Activated CD4-positive, alpha-beta T cell treated with anti-CD3 and anti-CD28 coated beads for 4 hours (primary cell): ENCODE measurements at places on chromosomes 5 and 9.

DNA sequence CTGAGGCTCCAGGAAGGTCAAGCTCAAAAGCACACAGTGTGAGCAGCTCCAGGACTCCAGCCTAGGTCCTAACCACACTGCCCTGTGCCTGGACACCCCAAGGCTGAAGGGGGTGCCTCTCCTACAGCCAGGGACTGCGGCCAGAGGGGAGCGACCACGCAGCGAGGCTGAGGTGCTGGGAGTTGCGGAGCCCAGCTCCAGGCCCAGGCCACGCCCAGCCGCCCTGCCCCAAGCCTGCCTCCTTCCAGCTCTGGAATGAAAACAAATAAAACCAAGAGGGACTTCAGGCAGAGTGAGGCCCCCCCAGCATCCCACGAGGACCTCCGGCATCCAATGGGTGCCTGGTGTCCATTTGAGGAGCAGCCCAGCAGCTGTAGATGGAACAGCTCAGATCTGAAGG is 15.2 kb downstream of the VAV2 start:
- DNase-seq: no peak

DNA sequence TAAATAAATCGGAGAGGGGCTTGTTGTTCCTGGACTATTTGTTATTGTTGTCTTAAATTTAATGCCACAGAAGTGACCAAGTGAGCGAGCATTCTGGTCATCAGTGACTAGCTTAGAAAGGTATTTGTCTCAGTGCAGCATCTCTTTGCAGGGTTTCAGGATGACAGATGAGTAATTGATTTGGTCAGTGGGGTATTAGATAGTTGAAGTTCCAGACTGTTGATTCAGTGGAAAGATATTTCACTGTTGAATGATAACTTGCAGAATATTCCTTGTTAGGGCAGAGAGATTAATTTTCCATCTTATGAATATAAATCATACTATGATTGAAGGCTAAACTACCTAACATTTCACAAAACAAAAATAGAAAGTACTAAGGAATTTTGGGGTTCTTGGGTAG is 122.4 kb downstream of the TRIO start:
- DNase-seq: no peak

DNA sequence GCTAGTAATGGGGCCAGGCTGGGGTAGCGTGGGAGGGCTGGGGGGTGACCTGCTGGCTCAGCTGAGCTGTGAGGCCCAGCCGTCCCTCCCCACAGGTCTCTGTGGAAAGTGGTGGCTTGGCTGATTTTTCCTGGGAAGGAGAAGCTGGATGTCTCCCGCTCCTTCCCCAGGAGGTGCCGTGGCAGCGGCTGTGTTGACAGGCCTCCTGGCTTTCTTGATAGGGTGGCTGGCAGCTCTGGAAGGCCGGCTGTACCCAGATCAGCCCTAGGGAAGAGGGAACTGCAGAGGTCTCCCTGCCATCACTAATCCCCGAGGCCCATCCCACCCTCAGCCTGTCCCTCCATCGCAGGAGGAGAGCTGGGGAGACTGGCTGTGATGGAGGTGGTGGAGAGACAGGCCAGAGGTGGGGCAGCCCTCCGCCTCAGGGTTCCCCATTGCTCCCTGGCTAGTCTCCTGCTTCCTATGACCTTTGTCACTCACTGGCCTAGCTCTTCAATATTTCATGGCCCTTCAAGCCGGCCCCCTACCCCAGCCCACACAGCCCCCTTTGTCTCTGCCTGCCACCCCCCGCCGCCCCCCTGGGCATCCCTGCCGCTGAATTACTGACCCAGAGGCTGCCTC is 6.8 kb downstream of the CXXC5 start:
- no peak for DNase-seq

DNA sequence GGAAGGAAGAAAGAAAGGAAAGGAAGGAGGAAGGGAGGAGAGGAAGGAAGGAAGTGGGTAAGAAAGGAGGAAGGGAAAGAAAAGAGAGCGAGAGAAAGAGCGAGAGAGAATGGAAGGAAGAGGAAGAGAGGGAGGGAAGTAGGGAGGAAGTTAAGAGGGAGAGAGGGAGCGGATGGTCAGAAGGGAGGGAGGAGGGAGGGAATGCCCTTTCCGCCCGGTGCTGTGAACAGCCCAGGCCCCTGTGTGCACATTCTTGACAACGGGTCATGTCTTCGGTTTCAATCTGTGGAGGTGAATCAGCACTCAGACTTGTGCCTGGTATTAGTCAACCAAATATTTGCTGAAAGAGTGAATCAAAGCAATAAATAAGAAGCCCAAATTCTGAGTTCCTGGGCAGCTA is 39.2 kb downstream of the PRUNE2 start:
- DNase-seq: no peak

DNA sequence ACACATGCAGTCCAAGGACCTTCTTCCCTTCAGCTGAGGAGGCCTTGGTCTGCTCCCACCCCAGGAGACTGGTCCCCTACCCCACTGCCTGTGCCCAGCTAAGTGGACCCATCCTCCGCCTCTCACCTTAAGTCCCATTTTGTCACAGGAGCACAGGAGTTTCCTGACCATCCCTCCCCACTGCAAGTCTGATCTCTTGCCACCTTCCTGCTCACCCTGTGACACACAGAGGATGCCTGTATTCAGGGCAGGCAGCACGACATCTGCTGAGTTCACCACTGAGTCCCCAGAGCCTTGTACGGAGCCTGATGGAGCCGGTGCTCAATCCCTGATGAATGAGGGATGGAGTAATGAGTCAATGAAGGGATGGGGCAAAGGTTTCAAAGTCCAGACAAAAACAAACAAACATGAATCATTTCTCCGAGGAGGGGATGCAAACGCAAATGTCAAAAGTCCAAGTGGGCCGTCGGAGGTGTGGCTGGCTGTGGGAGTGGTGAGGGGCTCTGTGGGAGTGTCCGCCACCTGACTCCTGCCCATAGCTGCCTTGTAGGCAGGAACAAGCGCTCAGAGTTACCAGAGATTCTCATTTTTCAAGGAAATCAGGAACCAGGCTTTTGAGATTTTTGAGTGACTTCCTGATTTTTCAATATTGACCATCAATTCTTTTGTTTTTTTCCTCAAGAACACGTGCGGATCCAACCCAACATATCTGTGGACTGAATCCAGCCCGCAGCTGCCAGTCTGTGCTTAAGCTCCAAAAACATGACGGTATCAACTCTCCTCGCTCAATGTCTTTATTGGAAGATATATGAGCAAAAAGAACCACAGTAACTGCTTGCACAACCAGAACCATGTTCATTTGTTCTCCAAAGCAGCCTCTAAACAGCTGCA is 4.4 kb downstream of the RAPGEF1 start:
- DNase-seq: no peak

DNA sequence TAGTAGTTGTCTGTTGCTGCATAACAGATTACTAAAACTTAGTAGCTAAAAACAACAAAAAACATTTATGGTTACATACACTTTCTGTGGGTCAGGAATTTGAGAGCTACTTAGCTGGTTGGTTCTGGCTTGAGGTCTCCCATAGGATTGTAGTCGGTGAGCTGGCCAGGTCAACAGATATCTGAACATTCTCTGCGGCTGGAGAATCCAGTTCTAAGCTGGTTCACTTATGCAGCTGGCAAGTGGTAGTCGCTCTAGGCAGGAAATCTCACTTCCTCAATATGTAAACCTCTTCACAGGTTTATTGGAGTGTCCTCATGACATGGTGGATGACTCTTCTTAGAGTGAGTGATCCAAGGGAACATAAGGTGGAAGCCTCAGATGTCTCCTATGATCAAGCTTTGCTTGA is 65.7 kb upstream of the TNFAIP8 start:
- DNase-seq: no peak

DNA sequence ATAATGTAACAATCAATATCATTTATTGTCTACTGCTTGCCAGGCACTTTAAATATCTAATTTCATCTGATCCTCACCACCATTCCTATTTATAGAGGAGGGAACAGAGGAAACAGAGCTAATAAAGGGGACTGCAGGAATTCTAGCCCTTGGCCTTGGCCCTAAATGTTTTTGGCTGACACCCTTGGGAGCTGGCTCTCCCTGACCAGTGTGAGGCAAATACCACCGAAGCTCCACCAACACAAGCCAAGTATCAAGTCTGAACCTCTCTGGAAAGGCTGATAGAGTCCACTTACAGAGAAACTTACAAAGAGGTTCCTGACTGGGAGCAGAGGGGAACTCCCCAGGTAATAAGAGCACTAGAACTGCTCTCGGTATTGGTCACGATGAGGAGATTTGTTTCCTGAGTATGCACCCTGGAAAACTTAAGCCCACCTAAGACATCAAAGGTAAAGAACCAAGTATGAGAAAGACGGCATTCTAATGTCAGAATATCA is 243.1 kb upstream of the PANK3 start:
- no peak for DNase-seq

DNA sequence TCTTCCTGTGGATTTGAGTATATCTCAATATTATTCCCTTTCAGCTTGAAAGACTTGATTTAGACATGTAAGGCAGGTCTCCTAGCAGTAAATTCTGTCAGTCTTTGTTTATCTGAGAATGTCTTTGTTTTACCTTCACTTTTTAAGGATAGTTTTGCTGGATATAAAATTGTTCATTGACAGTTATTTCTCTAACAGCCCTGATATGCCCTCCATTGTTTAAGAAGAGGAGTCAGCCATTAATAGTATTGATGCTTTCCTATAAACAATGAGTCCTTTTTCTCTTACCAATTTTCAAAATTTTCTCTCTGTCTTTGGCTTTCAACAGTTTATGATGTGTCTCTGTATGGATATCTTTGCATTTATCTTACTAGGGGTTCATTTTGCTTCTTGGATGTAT is 163.5 kb upstream of the ANKRD55 start:
- DNase-seq: no peak

DNA sequence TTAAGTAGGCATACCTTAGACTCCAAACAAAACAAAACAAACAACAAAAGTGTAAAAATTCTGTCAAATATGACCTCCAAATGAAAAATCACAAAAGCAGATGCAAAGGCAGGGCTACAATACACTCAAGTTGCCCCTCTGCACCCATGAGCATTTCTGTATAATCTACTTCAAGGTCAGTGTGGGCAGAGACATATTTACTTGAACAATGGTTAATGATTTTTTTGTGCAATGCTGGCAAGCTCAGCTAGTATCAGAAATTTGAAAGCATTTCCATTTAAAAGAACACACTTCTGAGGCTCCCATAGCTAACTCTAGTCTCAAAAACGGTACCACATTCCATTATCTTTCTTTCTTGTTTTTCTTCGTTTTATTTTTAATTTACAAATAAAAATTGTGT is 57.9 kb downstream of the PLCXD3 start:
- DNase-seq: no peak

DNA sequence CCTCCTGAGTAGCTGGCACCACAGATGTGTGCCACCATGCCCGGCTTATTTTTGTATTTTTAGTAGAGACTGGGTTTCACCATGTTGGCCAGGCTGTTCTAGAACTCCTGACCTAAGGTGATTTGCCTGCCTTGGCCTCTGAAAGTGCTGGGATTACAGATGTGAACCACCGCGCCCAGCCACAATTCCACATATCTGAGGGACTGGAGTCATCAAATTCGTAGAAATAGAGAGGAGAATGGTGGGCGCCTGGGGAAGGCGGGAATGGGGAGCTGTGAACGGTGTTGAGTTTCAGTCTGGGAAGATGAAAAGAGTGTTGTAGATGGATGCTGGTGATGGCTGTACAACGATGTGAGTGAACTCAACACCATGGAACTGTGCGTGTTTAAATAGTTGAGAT is 1.9 kb upstream of the ABO start:
- no peak for DNase-seq

DNA sequence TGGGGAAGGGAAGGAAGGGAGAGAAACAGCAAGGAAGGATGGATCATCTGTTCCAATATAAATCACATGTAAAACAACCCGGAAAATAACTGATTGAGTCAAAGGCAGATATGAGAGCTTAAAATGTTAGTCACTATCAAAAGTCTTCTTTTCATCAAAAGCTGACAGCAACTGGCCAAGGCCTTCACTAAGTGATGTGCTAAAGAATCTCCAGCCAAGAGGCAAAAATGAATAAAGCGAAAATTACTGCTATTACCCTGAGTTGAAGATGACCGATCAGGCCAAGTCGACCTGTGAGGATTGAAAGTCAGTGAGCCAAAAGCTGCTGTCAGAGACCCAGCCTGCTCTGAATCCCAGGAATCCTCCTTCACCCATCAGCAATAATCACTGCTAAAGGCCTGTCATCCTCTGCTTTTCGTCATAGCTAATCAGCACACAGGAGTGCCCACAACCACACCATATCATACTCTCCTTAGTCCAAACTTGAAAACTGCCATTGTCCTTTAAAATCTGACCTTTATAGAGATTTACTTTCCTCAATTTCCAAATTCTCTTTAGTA is 736.9 kb downstream of the TLE1 start:
- no peak for DNase-seq

DNA sequence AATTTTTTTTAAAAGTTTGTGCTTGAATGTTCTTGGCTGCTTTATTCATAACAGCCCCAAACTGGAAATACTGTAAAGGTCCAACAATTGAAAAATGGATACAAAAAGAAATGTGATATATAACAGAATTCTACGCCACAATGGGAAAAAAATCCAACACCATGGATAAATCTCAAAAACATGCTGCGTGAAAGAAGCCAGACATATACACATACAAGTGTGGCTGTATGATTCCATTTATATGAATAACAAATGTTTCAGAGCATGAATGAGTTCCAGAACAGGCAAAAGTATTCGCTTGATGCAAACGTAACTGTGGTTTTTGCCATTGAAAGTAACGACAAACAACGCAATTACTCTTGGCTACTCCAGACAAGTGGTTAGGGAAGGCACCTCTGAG is 7.2 kb upstream of the SFXN1 start:
- DNase-seq: no peak

DNA sequence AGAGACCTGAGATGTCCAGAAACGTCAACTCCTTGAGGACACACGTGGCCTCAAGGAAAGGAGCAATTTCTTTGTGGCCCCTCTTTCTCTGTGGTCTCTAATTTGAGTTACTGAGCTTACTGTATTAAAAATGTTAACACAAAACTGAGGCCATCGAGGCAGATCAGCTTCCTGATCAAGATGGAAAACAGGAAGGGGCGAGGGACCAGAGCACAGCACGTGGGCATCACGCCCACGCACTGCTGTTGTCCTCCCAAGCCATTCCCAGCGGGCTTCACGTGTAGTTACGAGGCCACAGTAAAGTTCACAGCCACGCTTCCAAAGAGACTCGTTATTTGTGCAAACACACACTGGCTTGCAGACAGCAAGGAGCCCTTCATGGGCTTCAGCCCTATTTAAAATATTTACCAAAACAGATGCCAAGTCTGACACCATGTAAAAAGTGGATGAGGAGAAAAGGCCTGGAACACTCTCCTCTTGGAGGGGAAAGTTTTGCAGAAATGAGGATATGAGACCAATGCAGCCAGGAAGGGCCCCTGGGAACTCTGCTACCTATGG is 149.5 kb downstream of the ROR2 start:
- no peak for DNase-seq

- DNase-seq: no peak
Observed at GRCh38 chr5:111997308-111997707, 240.3 kb upstream of the NREP start.

- DNase-seq: no peak
Observed at GRCh38 chr9:94900222-94901018, 173.9 kb downstream of the AOPEP start.

GRCh38 chr5:105840800-105841199 is 1829.9 kb downstream of the EFNA5 start:
- no peak for DNase-seq

GRCh38 chr5:135477613-135478066 is 25.5 kb upstream of the TIFAB start:
- no peak for DNase-seq

- no peak for DNase-seq
Observed at GRCh38 chr9:126361810-126362238, 35.2 kb downstream of the MVB12B start.
